ENCODE measurements at places on chromosomes 4 and X. TPM values are rescaled to one million over a fixed set of nuclear protein-coding genes. Genes with fewer than 3 reads are reported as not detected.

- H3K4me3 ChIP-seq = no peak overlapping the region
- no peaks in the 10 kb centered on the region for H3K36me3 ChIP-seq
- no peak for DNase-seq
- no peaks in the 10 kb centered on the region for H3K27me3 ChIP-seq
These were observed 268.1 kb downstream of the DKK2 start for GRCh38 chr4:106767991-106768390.

- H3K36me3 ChIP-seq = no peaks in the 10 kb centered on the region
- no peak overlapping the region for H3K27ac ChIP-seq
- no peaks in the 10 kb centered on the region for H3K4me1 ChIP-seq
- no peak overlapping the region for H3K4me3 ChIP-seq
These were observed 19.6 kb upstream of the FAM156A start for GRCh38 chrX:52977953-52978352.

- H3K27ac ChIP-seq = no peak overlapping the region
- no peak for DNase-seq
- no peaks in the 10 kb centered on the region for H3K27me3 ChIP-seq
- no peaks in the 10 kb centered on the region for H3K36me3 ChIP-seq
These were observed 48.4 kb downstream of the IL15 start for GRCh38 chr4:141684785-141685184.

DNA sequence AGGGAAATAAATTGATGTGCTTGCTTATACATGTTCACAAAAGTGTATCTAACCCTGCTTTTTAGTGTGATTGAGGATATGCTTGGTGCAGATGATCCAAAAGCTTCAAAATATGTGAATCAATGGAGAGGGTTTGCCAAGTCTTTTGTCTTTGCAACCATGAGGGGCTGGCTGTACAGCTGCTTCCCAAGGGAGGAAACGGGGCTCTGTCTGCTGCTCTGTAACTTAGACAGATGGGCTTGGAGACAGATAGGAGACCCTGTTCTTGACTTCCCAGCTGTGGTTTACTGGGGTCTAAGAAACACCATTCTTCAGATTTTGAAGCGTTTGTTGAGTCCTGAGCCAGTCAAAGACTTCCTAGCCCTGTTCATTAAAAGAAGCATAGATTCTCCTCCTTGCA, 152.3 kb downstream of the DCLK2 start:
- H3K27me3 ChIP-seq = no peaks in the 10 kb centered on the region
- no peaks in the 10 kb centered on the region for H3K4me1 ChIP-seq
- H3K4me3 ChIP-seq = no peak overlapping the region
- no peaks in the 10 kb centered on the region for H3K36me3 ChIP-seq
- H3K27ac ChIP-seq = no peak overlapping the region

GRCh38 chr4:143390764-143391163, 54.1 kb downstream of the GAB1 start:
- no peaks in the 10 kb centered on the region for H3K27me3 ChIP-seq
- H3K27ac ChIP-seq = no peak overlapping the region
- H3K36me3 ChIP-seq = no peaks in the 10 kb centered on the region
- no peak overlapping the region for H3K4me3 ChIP-seq

- H3K27me3 ChIP-seq = no peaks in the 10 kb centered on the region
- H3K36me3 ChIP-seq = no peaks in the 10 kb centered on the region
- H3K4me1 ChIP-seq = no peaks in the 10 kb centered on the region
- no peak overlapping the region for H3K4me3 ChIP-seq
- DNase-seq = no peak
These were observed 146.3 kb downstream of the DTHD1 start for GRCh38 chr4:36427696-36428095.

GRCh38 chr4:185936650-185937376, 124.8 kb upstream of the SORBS2 start:
- no peak overlapping the region for H3K4me3 ChIP-seq
- H3K36me3 ChIP-seq = no peaks in the 10 kb centered on the region
- H3K27me3 ChIP-seq = no peaks in the 10 kb centered on the region
- no peak for DNase-seq
- H3K4me1 ChIP-seq = no peaks in the 10 kb centered on the region
- H3K27ac ChIP-seq = no peak overlapping the region

The SYNPO2 gene
- total RNA-seq = 30.2 TPM

The CSAG2 gene
- not detected for total RNA-seq

The DMRTC1 gene
- not detected for total RNA-seq

The CASK gene
- 103 TPM for total RNA-seq

Measured in breast epithelium (tissue), 4 donors.